ENCODE measurements at places on chromosomes 2 and 18.

DNA sequence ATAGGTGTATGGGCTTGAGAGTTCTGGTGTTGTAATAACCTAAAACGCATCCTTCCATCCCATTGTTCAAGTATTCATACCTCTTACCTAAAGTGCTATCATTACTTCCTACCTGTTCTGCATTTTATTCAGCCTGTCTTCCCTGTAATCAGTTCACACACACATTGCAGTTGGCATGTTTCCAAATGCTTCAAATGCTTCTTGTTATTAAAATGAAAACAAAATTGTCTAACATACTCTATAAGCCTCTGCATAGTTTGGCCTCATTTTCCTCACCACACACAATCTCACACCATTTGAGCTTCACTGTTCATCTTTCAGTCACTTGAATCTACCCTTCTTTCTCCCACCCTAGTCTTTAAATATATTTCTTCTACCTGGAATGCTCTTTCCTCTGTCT lies 1178.2 kb upstream of the NRXN1 start:
- no peak for DNase-seq

DNA sequence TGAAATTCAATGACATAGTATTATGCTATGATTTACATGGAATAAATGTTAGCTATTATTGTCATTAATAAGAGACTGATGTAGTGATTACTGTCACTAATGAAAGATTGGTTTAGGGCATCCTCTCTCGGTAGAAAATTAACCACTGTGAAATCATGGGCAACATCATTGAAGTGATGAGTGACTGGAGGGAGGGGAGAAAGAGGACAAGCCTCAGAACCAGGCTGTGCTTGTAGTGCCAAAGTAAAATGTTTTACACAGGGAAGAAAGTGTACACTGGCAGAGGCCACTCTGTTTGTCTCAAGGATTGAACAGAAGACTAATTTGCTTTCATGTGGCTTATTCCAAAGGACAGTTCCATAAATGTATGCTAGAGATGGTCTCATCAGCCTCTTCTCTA lies 456.2 kb upstream of the TCF4 start:
- no peak for DNase-seq

- no peak for DNase-seq
Observed at GRCh38 chr18:51342815-51343214, 145.3 kb upstream of the MEX3C start.

GRCh38 chr2:57878171-57878865 lies 168.3 kb upstream of the VRK2 start:
- DNase-seq, result no peak

DNA sequence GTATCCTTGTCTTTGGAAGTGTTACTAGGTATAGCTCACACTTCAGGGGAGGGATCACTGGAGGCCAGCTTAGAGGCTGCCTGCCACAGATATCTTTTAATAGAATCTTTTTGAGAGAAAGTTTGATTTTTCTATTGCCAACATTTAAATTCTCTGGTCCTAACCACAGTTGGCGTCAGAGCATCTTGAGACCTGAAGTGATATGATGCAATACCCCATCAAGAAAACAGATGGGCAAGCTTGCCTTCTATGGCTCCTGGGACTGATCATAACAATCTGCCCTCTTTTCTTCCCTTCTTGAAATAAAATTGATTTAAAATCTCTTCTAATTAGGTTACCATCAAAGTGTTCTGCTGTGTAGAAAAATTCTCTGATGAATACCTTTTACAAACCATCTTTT lies 105.5 kb upstream of the ACKR3 start:
- DNase-seq, result no peak

DNA sequence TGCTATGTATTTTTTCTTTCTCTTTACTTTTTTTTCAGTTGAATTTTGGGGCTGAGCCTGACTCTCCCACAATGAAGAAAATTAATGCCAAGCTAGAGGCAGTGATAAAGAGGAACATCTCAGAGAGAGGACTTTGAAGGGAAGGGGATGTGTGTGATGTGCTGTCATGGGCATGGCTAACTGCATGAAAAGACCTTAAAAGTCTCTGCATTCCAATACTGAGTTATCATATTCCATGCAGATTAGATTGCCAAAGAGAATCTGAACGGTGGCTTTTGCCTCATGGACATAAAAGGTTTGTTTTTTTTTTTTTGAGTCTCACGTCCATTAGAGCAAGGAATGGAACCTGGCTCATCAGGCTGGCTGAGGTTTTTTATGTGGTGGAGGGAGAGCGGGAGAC lies 213.9 kb downstream of the PIK3C3 start:
- no peak for DNase-seq

GRCh38 chr2:68282811-68283418 lies 30.6 kb upstream of the PPP3R1 start:
- DNase-seq, result no peak

- peak; percentile 81 for DNase-seq
Observed at GRCh38 chr2:71000780-71001591, 6.3 kb upstream of the TEX261 start.

GRCh38 chr2:181311837-181312236 lies 145.3 kb upstream of the ITGA4 start:
- no peak for DNase-seq

DNA sequence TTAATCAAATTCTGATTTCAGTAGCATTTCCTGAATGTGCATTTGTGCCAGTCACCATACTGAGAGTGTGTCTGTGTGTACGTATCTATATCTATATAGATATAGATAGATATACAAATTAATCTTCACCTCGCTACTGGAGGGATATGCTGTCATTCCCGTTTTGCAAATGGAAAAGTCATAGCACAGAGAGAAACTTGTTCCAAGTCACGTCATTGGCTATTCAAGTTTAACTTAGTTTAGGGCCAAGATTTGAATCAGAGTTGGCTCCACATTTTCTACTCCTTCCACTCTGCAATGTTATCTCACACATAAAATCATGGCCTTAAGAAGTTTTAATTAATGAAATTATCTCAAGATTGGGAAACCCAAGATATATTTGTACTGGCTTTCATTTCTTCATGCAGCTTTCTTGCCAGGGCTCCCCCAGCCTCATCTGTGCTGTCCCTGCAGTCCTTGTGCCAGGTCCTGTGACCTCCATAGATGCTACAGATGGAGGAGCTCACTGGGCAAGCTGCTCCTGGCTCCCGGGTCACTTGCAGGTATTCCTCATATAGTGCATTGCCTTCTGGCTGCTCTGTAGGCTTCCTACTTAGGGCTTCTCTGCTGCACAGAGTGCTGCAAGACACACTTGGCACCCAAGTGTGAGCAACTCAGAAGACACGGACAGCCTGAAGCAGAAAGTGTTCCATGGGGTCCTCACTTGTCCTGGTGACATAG lies 245.8 kb downstream of the KCNS3 start:
- DNase-seq, result no peak

DNA sequence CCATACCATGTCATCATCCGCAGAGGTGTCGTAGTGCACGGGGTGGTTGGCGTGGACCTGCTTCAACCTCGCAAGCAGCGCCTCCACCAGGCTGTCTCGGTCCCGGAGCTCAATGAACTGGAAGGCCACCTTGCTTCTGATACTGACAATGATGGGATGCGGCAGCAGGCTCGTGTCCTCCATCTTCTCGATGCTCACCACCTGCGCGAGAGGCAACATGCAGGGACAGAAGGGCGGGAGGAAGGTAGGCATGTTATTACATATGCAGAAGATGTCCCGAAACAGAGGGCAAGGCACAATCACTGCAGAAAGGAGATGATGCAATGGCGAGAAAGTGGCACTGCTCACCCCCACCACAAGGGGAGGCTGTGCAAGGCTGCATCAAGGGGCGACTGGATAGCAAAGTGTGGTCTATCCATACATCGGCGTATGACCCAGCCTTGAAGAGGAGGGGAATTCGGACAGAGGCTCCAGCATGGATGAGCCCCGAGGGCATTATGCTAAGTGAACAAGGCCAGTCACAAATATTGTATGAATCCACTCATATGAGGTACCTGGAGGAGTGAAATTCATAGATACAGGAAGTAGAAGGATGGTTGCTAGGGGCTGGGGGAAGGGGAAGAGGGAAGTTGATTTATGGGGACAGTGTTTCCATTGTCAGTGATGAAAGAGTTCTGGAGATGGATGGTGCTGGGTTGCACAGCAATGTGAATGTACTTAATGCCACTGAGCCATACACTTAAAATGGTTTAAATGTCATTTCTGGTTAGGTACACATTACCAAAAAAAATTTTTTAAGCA lies 36.6 kb downstream of the RPL31 start:
- DNase-seq, result peak; percentile 67

DNA sequence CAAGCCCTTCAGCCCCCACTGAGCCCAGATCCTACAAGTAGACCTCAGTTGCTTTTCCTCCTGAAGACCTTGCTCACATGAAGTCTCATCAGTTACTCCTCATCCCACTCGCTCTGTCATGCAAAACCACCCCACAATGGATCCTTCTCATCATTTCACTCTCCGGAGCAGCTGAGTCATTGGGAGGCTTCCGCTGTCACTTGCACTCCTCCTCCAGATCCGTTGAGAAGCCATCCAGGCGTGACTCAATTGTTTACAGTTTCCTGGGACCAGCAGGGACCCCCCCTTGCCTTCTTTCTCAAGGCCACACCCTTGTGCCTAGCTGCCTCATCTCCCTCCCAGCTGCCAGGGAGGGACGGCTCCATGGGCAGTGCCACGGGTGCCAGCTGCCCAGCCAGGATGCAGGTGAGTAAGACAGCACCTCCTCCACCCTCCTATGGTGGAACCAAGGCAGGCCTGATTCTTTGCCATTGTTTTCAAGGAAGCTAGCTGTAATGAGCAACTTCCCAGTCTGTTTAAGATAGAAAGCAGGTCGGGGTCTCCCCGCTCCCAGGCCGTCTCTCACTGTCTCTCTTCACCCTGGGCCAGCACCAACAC lies 16.3 kb downstream of the GPR55 start:
- DNase-seq, result peak; percentile 73

- no peak for DNase-seq
Observed at GRCh38 chr2:33340280-33340679, 136.2 kb upstream of the RASGRP3 start.
